WERI-Rb-1 (cell line): ENCODE measurements at places on chromosomes 3 and 15.

DNA sequence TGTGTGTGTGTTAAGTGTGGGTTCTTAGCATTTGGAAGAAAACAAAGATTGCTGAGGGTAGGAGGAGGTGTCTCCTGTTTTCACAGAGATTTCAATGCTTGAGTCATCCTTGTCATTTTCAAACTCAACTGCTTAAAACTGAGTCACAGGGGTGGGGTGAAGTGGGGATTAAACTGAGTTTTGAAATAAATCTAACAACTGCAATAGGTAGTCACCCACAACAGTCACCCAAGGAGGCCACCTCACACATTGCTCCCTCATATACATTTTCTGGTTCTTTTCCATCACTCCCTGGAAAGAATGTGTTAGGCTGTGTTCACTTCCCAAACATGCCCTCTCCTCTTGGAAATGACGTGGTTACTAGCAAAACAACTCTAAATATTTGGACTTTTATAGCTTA lies 187.7 kb upstream of the CMC1 start:
- DNase-seq, result no peak

DNA sequence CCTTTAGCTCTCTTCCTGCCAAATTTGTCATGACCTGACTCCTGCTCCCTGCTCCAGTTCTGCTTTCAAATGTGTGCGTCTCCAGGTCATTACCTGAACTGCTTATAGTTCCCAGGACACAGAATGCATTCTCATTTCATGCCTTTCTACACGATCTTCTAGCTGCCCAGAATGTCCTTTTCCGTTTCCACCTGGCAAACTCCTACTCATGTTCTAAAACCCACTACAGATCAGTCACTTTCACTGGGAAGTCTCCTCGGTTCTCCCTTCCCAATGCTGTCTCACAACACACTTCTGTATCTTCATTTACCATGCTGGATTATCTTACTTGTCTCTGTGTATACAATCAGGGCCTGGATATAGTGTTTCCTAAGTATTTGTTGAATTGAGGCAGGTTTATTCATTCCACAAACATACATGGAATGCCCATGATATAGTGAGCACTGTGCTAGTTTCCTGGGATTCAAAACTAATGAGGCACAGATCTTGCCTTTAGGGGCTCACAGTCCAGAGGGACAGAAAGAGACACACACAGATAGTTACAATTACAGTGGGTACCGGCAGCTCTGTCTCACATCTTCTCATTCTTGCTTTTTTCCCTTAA lies 1.6 kb upstream of the NOX5 start:
- DNase-seq, result no peak

GRCh38 chr3:101573449-101574387 lies at the start of gene PCNP:
TSS of gene PCNP (plus strand) at chr3:101574180. CDS start at chr3:101574216, 36 bp downstream.
- peak; percentile 99 for DNase-seq

GRCh38 chr3:69411346-69411745 lies 25.5 kb upstream of the FRMD4B start:
- no peak for DNase-seq
